Inflammatory macrophage treated with lipopolysaccharide for 4 hours (primary cell): ENCODE measurements at places on chromosomes 2 and 18.

DNA sequence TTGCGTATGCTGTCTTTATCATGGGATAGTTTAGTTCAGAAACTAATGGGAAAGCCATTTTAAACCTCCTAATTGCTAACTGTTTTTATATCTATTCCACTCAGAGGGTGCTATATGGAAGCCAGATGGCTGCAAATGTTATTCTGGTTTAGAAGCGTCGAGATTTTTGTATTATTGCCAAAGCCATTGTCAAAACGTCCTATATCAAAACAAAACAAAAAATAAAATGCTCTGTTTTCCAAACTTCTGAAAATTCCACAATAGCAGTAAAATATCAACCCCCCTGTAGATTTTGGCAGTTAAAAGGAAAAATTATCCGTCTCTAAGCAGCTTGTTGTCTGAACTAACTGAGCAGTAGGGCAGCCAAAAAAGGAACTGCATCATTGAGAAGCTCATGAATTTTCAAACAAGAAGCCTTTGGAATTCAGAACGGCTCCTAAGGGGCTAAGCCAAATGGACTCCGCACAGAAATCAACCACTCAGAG lies 195.4 kb upstream of the CWC22 start:
- DNase-seq, result no peak

DNA sequence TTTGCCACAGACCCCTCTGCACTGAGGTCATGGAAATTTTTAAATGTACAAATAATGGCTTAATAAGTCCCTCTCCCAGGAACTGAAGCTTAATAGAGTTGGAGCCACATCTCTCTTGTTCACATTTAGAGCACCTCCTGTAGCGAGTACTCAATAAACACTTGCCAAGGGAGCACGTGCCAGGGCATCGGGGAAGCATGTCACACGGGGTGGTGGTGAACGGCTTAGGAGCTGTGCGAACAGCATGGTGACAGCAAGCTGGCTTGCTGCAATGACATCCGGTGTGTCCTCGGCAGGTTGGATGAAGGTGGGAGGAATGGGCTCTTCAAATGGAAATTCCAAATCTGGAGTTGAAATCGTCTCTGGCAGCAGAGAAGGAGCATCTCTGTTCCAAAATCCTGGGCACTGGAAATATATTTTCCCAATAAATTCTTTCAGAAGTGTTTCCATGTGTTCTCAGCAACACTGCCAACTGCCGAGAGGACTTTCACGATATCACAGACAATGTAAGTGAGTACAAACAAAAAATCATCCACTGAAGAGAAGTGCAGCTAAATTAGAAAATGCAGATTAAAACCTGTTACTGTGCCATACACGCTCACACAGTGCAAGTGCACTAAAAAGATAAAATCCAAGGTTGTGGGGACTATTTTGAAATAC lies 74.1 kb downstream of the GALR1 start:
- no peak for DNase-seq

DNA sequence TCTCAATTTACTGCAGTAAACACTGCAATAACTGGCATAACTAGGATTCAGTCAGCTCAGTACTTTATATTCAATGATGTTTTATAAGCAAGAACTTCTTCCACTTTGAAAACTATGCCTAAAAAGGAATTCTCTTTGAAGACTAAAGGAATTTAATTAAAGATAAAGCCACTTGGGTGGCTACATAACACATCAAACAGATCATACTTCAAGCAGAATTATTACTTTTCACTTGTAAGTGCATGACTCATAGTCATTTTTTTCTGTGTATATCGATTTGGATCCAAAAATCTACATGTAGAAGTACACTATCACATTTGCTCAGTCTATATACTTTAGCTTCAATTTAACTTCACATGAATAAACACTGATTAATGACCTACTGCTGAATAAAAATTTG lies 4.0 kb downstream of the KANSL1L start:
- no peak for DNase-seq

DNA sequence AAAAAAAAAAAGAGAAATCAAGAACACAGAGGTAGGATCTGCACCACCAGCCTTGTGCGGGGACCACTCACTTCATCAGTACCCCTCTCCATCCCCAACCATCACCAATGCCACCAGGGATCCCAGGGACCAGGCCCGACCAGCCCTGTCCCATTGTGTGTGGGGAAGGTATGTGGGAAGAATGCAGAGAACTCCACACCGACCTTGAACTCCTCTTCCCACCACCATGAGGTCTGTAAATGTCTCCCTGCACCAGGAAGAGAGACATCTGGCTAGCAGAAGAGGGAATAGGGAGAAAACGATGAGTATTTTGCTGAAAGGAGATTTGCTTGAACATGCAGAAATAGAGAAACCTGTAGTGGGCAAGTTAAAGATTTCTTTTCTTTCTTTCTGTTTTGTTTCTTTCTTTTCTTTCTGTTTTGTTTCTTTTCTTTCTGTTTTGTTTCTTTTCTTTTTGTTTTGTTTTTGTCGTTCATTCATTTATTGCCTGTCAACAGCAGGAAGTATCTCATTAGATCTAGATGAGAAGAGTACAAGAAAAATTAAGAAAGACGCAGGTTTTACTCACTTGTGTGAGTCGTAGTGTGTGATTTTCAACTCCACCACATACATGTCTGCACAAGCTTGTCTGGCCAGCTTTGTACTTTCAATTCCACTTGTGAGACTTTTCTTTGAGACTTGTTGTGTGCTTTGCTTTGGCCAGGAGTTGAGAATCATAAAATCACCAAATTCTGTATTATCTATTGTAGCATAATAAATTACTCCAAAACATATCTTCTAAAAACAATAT lies 179.8 kb upstream of the HAAO start:
- DNase-seq, result peak; percentile 48
